ENCODE measurements at places on chromosomes 4 and X.

- DNase-seq = no peak
These were observed 1.3 kb downstream of the NKAP start for GRCh38 chrX:119942173-119942819.

DNA sequence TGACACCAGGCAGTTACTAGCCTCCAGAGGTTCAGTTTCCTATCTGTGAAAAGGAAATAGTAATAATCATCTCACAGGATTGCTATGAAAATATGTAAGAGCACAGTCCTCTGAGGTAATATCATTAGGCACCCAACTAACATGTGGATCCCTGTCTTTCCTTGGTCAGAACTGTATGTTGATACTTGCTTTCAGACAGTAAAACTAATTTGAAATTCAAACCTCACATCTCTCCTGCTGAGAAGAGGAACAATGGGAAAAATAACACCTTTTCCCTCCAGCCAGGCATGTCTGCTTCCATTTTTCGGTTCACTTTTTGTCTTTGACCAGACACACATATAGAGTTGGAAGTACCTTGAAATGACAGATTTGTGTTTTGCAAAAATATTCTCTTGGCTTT, 262.7 kb downstream of the IL15 start:
- no peak for DNase-seq

- DNase-seq = no peak
These were observed 198.7 kb downstream of the CCNG2 start for GRCh38 chr4:77355731-77356130.

DNA sequence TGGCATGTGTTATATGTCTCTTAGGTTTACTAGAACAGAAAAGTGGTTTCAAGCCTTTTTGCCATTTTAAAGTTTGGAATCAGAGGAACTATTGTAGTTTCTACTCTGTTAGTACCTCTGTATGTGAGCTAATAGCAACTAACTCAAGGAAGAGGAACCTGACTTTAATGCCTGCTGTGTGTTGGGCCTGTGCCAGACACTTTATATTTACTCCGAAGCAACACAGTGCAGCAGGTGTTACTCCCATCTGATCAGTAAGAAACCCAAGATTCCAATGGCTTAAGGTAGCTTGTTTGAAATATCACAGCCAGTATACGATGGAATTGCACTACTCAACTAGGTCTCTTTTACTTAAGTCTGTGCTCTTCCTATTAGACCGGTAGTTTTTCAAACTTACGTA, 79.2 kb downstream of the USP9X start:
- DNase-seq = no peak

- no peak for DNase-seq
These were observed 14.8 kb downstream of the GIMD1 start for GRCh38 chr4:106353786-106354185.

DNA sequence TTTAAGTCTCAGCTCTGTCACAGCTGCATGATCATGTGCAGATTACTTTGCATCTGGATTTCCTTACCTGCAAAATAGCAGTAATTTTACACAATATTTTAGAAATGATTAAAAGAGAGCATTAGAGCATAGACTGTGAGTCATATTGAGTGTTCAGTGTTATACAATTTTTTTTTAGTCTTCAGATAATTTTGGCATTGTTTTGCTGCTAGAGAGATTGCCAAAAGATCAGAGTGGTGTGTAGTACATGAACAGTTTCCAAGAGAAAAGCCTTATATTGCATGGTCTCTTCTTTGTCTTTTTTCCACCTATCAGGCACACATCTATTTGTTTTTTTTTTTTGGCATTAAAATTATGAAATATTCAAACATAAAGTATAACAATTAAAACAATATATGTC, 209.6 kb upstream of the TLL1 start:
- no peak for DNase-seq

- DNase-seq = no peak
These were observed 10.6 kb downstream of the MSN start for GRCh38 chrX:65677954-65678469.

GRCh38 chrX:153829549-153829798, 870 bp downstream of the PDZD4 start:
- no peak for DNase-seq

- no peak for DNase-seq
These were observed 26.2 kb upstream of the USP46 start for GRCh38 chr4:52685316-52685715.

- DNase-seq = no peak
These were observed 35.3 kb downstream of the DCTD start for GRCh38 chr4:182881914-182882313.

GRCh38 chr4:109994415-109994827, 81.7 kb downstream of the EGF start:
- DNase-seq = no peak

GRCh38 chr4:110042545-110043517, 130.1 kb downstream of the EGF start:
- DNase-seq = no peak

DNA sequence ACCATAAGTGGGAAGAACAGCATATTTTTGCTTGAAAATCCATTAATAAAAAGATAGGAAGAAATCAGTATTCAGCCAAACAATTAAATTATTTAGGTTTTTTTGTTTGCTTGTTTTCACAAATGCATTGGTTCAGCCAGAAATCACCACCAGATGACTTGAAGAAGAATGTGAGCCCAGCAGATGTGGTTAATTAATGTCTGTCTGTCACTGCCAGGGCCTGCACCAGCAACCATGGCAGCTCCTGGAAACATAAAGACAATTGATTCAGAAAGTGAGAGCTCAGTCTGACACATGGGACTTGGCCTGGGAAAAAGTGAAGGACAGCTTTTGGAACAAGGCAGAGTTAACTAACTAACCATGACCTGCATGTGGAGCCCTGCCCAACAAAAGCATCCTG, 74.0 kb downstream of the MAOB start:
- DNase-seq = no peak

- no peak for DNase-seq
These were observed 52.4 kb downstream of the SEPTIN11 start for GRCh38 chr4:77001907-77002306.

DNA sequence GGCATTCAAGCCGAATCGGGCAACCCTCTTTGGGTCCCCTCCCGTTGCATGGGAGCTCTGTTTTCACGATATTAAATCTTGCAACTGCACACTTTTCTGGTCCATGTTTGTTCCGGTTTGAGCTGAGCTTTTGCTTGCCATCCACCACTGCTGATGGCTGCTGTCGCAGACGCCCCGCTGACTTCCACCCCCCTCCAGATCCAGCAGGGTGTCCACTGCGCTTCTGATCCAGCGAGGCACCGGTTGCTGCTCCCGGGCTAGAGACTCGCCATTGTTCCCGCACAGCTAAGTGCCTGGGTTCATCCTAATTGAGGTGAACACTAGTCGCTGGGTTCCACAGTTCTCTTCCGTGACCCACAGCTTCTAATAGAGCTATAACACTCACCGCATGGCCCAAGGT, 13.3 kb downstream of the ACOX3 start:
- DNase-seq = no peak

- no peak for DNase-seq
These were observed 56.7 kb downstream of the NAF1 start for GRCh38 chr4:163109967-163110366.

DNA sequence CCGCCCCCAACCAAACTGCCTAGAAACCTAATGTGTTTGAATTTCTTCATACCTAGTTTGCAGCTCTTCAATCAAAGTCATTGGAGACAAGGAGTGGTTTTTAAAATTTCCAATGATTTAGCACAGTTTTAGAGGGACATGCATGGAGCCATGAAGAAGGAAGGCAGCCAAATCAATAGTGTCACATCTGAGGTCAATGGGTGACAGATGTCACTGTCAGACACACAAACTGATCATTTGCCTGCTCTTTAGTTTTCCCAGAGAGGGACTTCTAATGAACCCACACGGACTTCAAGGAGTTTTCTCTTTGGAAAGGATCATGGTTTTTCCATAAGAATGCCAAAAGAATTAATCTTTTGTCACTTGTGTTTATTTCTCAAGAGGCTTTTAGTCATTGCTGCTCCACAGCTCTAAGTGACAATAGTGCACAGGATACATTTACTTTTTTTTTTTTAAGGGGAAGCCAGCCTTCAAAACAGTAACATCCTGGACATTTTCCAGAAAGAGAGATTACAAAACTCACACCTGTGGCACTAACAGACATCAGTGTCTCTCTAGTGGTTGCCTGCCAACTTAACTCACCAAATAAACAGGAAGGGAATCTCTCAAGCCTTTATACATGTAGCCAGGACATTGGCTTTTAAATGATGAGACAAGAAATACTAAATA, 251.1 kb upstream of the DIAPH2 start:
- DNase-seq = no peak

- no peak for DNase-seq
These were observed 36.5 kb downstream of the FGFBP1 start for GRCh38 chr4:15901998-15902397.

DNA sequence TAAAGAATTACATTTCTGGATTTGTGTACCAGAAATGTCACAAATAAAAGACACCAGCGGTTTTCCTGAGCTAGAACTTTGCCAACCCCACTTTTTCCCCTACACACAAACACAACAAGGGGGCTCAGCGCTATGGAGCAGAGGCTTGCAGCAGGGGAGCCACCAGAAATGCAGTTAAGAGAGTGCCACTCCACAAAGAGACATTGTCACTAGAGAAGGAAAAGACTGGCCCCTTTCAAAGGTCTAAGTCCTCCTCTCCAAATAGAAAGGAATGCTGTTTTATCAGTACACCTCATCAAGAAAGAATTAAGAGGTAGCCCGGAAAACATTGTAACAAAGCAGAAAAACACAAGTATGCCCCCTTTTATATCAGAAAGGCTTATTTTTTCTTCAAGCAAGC, 419.5 kb downstream of the HNRNPD start:
- DNase-seq = no peak

All from stimulated activated CD8-positive, alpha-beta memory T cell treated with anti-CD3 and anti-CD28 coated beads, Interleukin-12 subunit alpha, Interleukin-12 subunit beta, amount 100 ng/mL, for 1 hour (primary cell).